NCI-H187 (cell line): ENCODE measurements at places on chromosomes 12 and 14.

GRCh38 chr14:100540926-100541620 lies 46.1 kb downstream of the BEGAIN start:
- no peak for DNase-seq

GRCh38 chr14:52080808-52081755 lies 12.2 kb upstream of the NID2 start:
- peak; percentile 44 for DNase-seq

DNA sequence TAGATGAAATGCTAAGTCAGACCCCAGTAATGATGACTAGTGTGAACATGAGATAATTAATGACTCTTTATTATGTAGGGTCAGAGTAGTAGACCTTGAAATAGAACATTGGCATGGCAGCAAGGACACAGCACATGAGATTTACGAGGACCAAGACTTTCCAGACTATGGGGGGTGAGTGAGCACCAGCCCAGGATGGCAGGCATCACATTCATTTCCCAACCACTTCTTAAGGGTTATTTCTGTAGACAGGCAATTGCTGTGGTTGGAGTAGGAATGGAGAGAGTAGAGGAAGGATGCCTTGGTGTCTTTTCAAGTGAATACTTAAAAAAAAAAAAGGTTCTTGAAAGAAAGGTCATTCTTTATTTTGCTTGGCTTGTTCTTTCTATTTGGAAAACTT lies 189.4 kb upstream of the DYRK2 start:
- no peak for DNase-seq

DNA sequence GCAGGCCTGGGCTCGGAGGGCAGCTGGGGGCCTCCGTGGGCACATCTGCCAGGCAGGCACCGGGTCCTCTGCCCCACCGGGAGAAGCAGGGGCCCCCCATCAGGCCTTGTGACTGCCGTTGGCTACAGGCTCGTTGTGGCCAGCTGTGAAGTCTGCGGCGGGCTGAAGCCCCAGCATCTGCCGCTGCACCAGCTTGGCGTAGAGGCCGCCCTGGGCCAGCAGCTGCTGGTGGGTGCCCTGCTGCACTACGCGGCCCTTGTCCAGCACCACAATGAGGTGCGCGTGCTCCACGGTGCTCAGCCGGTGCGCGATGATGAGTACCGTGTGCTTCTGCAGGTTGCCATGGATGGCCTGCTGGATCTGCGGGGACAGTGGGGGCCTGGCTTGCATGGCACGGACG lies 33.9 kb upstream of the VPS37B start:
- no peak for DNase-seq

DNA sequence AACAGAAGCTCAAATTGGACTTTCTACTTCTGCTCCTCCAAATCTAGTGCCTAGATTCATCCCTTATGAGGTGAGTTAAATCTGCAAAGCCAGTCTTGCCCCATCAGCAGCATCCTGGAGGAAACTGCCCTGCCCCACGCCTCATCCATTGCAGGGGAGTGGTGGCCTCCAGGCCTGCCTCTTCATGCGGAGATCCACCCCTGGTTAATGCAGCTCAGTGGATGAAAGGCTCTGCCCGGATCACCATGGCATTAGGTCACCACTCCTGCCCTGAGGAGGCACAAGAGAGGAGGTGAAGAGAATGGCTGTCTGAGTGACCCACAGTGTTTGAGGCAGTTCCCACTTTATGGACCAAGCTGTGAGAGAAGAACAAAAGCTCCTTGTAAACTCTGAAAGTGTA lies 218.1 kb downstream of the C12orf75 start:
- no peak for DNase-seq

DNA sequence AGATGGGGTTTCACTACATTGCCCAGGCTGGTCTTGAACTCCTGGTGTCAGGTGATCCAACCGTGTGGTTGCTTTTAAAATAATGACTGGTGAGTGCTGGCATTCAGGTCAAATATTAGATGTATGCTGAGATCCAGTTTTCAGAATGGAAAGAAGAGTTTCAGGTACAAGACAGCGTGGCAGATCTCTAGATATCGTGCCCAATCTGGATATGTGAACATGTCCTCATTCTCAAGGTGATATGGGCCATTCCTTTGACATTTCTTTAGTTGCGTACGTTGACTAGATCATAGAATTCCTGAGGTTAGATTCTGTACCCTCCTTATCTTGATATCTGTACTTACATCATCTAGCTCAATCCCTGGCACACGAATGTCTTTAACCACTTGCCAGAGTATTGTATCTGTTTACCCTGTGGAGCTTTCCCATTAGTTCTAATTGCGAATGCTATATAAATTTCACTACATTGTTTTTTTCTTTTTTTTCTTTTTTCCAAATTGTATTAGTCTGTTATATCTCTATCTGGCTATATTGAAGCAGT lies 80.2 kb downstream of the ANO6 start:
- no peak for DNase-seq

- DNase-seq, result no peak
Measured at GRCh38 chr12:22321638-22322037, 12.9 kb downstream of the ST8SIA1 start.

- DNase-seq, result no peak
Measured at GRCh38 chr14:74531467-74531866, 37.9 kb downstream of the ISCA2 start.

DNA sequence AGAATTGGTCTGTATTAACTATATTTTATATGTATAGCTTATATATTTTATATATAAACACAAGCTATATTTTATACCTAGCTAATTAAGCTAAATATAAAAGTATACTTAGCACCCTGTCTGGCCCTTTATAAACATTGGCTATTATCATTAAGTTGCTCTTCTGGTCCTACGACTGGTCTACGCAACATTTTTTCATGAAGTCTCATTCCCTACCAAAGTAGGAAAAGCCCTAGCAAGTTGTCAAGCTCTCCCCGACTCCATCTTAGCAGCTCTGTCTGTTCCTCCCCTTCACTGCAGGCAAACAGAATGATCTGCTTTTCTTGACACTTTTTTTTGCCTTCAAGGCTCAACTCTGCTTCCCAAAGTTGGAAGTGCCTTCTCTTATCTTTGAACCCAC lies 36.7 kb upstream of the ELK3 start:
- DNase-seq, result no peak

GRCh38 chr14:54537651-54538050 lies 27.9 kb downstream of the CGRRF1 start:
- DNase-seq, result no peak

GRCh38 chr14:100750762-100751699 lies 24.3 kb downstream of the DLK1 start:
- DNase-seq, result no peak

DNA sequence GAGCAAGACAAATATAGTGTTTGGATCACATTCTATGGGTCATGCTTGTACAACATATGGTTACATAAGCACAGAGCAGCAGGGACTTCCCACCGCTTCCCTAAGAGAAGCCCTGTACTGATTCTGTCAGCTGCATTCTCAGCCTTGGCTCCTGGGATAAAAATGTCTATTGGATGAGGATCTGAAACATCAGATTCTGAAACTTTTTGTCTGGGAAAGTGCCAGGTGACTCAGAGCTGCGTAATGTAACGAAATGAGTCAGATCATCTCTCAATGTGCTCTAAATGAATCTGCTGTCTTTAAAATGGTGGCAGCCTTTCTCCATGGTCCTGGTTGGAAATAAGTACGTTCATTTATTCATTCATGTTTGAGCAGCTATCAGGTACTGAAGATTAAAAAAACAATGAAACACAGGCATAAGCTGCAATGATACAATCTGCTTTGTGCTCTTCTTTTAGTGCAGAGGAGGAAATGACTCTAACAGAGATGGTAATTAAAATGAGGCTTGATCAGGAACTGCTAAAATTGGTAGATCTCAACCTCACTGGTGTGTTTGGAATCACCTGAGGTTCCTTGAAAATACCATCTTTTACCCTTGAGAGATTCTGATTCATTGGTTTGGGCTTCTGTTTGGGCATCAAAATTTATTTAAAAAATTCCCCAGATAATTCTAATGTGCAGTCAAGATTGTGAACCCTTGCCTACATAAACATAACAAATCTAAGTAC lies 99.1 kb upstream of the NAP1L1 start:
- no peak for DNase-seq
